ENCODE measurements at places on chromosomes 2 and 18.

DNA sequence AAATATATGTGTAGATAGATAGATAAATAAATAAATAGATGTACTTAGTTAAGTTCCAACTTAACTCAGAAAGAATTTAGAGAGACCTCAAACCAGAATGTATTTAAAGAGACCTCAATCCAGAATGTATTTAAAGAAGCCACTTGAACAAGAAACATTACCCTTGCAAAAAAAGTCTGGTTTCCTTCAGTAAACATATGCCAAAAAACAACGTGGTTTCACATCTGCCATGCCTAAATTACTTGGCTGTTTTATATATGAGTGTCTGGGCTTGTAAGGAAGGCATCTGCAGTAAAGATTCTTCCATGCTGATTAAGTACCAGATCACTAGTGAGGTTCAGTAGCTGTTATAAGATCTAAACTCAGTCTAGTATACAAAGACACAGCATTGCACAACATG is 29.1 kb upstream of the RPE start:
- no peak overlapping the region for H3K27ac ChIP-seq
- no peaks in the 10 kb centered on the region for H3K4me1 ChIP-seq
- H3K27me3 ChIP-seq: peaks cover 2% of the 10 kb centered on the region
- H3K4me3 ChIP-seq: no peak overlapping the region
- DNase-seq: no peak

GRCh38 chr2:237487496-237487895 is 445 bp downstream of the MLPH start:
- peaks cover 1% of the 10 kb centered on the region for H3K36me3 ChIP-seq
- no peak for DNase-seq
- peaks cover 16% of the 10 kb centered on the region for H3K27me3 ChIP-seq
- no peak overlapping the region for H3K4me3 ChIP-seq
- H3K27ac ChIP-seq: no peak overlapping the region
- peaks cover 2% of the 10 kb centered on the region for H3K4me1 ChIP-seq

GRCh38 chr2:47653902-47654789 is 128.8 kb upstream of the MSH6 start:
- peaks cover 38% of the 10 kb centered on the region for H3K4me1 ChIP-seq
- H3K27ac ChIP-seq: peak overlapping the region; percentile 53
- H3K36me3 ChIP-seq: no peaks in the 10 kb centered on the region
- DNase-seq: no peak
- H3K27me3 ChIP-seq: no peaks in the 10 kb centered on the region

- peaks cover 5% of the 10 kb centered on the region for H3K4me1 ChIP-seq
- no peak overlapping the region for H3K4me3 ChIP-seq
- no peak overlapping the region for H3K27ac ChIP-seq
- no peaks in the 10 kb centered on the region for H3K36me3 ChIP-seq
Observed at GRCh38 chr18:62611453-62612288, 88.8 kb downstream of the ZCCHC2 start.

- peaks cover 20% of the 10 kb centered on the region for H3K36me3 ChIP-seq
- H3K27ac ChIP-seq: peak overlapping the region; percentile 48
- no peak for DNase-seq
- H3K4me3 ChIP-seq: no peak overlapping the region
- peaks cover 16% of the 10 kb centered on the region for H3K4me1 ChIP-seq
Observed at GRCh38 chr2:157363612-157364101, 38.0 kb upstream of the ERMN start.

- H3K4me3 ChIP-seq: no peak overlapping the region
- DNase-seq: no peak
- no peaks in the 10 kb centered on the region for H3K27me3 ChIP-seq
- no peak overlapping the region for H3K27ac ChIP-seq
Observed at GRCh38 chr2:13652531-13653313, 936.0 kb downstream of the TRIB2 start.

- no peak for DNase-seq
- no peak overlapping the region for H3K27ac ChIP-seq
- H3K27me3 ChIP-seq: peaks cover 8% of the 10 kb centered on the region
- H3K4me3 ChIP-seq: no peak overlapping the region
- no peaks in the 10 kb centered on the region for H3K4me1 ChIP-seq
- no peaks in the 10 kb centered on the region for H3K36me3 ChIP-seq
Observed at GRCh38 chr2:217353591-217353990, 493.7 kb upstream of the TNP1 start.

- H3K4me1 ChIP-seq: no peaks in the 10 kb centered on the region
- peaks cover 11% of the 10 kb centered on the region for H3K27me3 ChIP-seq
- H3K27ac ChIP-seq: no peak within 1 kb of the TSS
- DNase-seq: no peak
Observed at GRCh38 chr18:4455113-4455811, at the start of gene DLGAP1. Gene DLGAP1, minus strand, starts transcription at chr18:4455307.

DNA sequence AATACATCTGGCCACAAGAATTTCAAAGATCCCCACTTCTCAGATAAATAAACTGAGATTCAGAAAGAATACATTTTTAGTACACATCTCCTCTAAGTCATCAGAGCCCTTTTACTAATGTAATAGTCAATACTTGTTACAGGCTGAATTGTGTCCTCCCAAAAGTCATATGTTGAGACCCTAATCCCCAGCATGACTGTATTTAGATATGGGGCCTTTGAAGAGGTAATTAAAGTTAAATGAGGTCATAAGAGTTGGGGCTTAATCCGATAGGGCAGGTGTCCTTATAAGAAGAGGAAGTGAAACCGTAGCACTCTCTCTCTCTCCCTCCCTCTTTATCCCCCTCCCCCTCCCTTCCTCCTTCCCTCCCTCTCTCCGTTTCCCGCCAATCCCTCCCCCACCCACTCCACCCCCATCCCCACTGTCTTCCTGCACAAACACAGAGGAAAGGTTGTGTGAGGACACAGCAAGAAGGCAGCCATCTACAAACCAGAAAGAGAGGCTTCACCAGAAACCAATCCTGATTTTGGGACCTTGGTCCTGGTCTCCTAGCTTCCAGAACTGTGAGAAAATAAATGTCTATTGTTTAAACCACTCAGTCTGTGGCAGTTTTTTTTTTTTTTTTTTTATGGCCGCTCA is 66.6 kb upstream of the ZNF397 start:
- DNase-seq: no peak
- no peak overlapping the region for H3K4me3 ChIP-seq
- H3K27ac ChIP-seq: peak overlapping the region; percentile 86
- H3K4me1 ChIP-seq: peaks cover 18% of the 10 kb centered on the region
- no peaks in the 10 kb centered on the region for H3K27me3 ChIP-seq

- no peaks in the 10 kb centered on the region for H3K36me3 ChIP-seq
- no peak for DNase-seq
- H3K27me3 ChIP-seq: no peaks in the 10 kb centered on the region
- no peak overlapping the region for H3K4me3 ChIP-seq
Observed at GRCh38 chr2:169468841-169469240, 10.5 kb upstream of the BBS5 start.

Data from memory B cell (primary cell).